Iris pigment epithelial cell (primary cell): ENCODE measurements at places on chromosomes 3 and 15.

DNA sequence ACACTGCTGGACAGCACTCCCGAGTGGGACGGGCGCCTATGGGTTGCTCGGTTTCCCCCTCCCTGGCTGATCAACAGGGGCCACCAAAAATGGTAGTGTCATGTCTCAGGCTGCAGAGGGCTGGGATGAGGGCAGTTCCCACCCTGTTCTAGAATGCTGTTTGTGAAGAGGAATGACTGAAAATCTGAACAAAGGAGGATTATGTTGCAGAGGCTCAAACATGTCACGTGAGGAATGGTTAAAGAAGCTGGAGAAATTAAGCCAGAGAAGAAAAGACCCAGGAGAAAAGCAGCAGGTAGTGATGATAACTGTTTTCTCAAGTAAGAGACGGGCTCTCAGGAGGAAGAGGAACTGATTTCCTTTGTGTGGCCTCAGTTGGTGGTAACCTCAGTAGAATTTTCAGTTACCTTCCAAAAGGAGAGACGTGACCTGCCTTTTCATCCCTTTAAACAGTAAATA lies 10.4 kb downstream of the SPG21 start:
- no peak for DNase-seq

- DNase-seq = no peak
Observed at GRCh38 chr3:170083343-170083742, 45.5 kb downstream of the GPR160 start.

- no peak for DNase-seq
Observed at GRCh38 chr3:121690777-121691405, 30.2 kb upstream of the HCLS1 start.

DNA sequence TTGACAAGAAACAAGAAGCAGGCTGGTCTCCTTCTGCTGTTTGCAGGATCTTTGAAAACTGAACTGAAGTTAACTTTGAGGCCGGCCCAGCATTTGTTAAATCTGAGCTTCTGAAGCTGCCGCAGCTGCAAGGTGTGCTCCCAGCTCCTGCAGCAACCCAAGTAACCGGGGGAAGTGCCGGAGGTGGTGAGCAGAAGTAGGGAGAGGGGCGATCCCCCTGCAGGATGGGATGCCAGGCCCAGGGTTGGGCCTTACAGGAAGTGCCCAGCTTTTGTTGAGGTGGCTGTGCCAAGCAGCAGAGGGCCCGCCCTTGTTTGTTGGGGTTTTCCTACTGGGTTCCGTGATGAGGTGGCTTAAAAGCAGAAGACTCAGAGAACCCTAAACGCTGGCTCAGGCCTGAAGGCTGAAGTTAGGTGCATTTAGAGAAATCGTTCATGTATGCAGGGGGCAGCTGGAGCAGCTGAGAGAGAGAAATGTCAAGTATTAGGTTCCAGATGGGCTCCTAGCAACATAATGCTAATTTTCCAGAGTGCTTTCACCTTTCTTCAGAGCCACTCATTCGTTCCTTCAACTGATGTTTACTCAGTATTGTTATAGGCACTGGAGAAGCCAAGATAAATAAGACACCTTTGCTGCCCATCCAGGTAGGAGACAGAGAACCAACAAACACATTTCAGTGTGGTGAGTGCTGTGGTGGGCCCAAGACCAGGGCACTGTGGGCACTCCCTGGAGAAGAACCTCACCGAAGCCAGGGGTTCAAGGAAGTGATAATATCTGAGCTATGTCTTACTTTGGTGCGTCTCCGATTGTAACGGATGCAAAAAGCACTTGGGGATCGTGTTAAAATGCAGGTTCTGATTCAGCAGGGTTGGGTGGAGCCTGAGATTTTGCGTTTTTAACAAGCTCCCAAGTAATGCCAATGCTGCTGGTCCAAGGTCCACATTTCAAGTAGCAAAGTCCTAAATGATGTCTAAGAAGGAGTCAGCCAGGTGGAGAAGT lies 42.2 kb upstream of the PLCL2 start:
- DNase-seq = no peak

GRCh38 chr3:194208709-194209108 lies 72.8 kb downstream of the HES1 start:
- DNase-seq = no peak

DNA sequence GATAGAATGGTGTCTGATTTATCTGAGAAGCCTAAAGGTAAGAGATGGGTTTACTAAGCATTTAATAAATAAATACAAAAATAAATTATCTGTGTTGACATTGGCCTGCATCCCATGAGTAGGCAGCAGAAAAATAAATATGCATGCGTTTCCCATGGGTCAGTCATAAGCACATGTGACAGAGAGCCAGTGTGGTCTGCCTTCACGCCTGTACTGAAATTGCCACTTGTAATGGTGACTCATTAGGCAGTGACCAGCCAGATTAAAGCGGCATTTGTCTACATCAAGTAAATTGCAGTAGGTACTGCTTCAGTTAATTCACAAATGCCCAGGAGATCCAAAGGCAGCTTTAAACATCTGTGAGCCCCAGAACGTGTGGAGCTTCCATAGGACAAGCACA lies 399.6 kb downstream of the NAALADL2 start:
- DNase-seq = peak; percentile 83

DNA sequence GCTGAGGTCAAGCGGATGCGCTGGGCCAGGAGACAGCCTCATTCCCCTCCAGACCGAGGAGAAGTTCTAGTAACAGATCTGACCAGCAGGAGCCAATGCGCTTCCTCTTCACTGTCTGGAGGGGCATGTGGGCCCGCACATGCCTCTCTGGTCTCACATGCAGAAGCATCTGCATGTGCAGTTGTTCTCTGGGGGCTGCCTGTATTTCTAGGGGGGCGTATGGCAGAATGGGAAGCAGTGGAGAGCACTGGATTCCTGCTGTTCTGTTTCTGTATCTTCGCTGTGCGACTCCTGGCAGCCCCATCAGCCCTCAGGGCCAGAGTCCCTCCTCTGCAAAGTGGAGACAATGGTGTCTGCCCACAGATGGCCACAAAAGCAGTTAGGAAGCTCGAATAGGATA lies 170.4 kb upstream of the IQSEC1 start:
- DNase-seq = no peak

GRCh38 chr3:149291178-149291577 lies 42.3 kb downstream of the TM4SF18 start:
- no peak for DNase-seq

DNA sequence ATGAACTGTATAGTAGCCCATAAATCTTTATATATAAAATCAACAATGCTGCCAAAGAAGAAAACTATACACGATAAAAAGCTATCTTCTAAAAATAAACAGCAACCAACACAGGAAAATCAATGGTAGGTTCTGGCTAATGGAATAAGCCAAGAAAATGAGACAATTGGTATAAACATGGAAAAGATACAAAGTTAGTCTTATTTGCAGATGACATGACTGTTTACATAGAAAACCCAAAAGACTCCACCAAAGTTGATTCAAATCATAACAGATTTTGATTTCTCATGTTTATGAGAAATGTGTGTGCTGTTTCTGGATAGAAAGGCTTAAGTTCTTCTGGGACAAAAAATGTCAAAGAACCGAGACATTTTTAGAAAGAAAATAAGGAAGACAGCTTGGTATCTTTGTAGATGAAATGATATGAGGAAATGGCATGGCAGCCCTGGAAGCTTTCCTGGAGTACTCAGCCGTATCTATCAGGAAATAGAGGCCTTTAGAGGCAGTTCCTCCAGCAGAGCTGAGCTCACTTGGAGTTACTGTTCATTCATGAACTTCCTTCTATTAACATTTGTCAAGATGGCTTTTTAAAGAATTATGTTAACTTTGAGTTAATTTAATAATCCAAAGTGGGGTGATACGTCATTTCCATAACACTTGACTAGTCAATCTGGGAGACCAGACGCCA lies 36.7 kb upstream of the VILL start:
- no peak for DNase-seq

GRCh38 chr3:52827866-52828376 lies 2.6 kb downstream of the ITIH4 start:
- no peak for DNase-seq
